ENCODE measurements at places on chromosomes 12 and 14. TPM values are rescaled to one million over a fixed set of nuclear protein-coding genes. Genes with fewer than 3 reads are reported as not detected.

GRCh38 chr12:132505105-132505851, 15.3 kb downstream of the FBRSL1 start:
- peak overlapping the region; percentile 55 for H3K27ac ChIP-seq

GRCh38 chr14:71203306-71203705, 296.0 kb downstream of the PCNX1 start:
- no peak for DNase-seq
- H3K27ac ChIP-seq, result no peak overlapping the region
- H3K27me3 ChIP-seq, result no peaks in the 10 kb centered on the region

The KRT82 gene
- polyA plus RNA-seq, result not detected

The RNASE3 gene
- polyA plus RNA-seq, result 1.4 TPM
